LHCN-M2 (cell line): ENCODE measurements at places on chromosomes 4 and X.

GRCh38 chrX:39886282-39886681 is 211.5 kb downstream of the BCOR start:
- DNase-seq = no peak

GRCh38 chr4:183229397-183229796 is 90.7 kb downstream of the CLDN22 start:
- no peak for DNase-seq

- peak; percentile 9 for DNase-seq
Observed at GRCh38 chr4:20462426-20463175, 210.9 kb downstream of the SLIT2 start.

DNA sequence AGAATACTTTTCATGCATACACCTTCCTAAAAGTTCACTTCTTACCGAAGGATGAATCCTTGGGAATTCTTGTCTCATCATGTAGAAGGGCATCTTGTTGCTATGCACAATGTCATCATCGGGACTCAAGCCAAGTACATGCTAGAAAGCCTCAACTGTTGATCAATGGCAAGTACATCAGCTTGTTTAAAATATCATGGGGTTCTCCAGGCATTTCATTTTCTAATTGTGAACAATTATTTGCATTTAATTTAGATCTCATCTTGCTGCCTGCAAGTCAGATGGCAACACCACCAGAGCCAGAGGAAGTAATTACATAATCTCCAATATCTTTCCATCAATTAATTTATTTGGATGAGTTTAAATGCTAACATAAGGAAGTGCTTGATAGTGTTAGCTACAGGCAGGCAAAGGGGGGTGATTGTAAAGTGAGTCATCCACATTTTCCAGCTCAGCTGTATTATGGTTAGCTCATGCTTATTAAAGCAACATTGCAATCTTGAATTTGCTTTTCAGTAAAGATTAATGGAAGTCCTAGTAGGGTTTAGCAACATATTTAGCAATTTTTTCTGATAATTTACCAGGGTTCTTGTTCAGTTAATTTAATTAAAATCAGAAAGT is 356.5 kb downstream of the CBLL2 start:
- peak; percentile 39 for DNase-seq

- DNase-seq = peak; percentile 75
Observed at GRCh38 chr4:112448306-112449132, 67.5 kb downstream of the NEUROG2 start.

DNA sequence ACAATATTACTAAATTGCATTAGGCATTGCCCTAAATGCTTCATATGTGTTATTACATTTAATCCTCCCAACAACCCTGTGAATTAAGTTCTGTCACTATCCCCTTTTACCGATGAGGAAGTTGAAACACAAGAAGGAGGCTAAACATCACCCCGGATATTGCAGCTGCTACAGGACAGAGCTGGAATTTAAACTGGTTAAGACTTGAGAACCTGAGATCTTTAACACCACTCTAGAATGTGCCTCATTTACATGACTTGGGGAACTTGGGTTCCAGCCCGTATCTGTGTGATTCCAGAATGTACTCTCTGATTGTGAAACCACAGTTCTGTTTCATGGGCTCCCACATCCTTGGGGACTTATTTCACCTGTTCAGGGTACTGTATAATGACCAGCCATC is 165.1 kb upstream of the PPARGC1A start:
- peak; percentile 46 for DNase-seq

DNA sequence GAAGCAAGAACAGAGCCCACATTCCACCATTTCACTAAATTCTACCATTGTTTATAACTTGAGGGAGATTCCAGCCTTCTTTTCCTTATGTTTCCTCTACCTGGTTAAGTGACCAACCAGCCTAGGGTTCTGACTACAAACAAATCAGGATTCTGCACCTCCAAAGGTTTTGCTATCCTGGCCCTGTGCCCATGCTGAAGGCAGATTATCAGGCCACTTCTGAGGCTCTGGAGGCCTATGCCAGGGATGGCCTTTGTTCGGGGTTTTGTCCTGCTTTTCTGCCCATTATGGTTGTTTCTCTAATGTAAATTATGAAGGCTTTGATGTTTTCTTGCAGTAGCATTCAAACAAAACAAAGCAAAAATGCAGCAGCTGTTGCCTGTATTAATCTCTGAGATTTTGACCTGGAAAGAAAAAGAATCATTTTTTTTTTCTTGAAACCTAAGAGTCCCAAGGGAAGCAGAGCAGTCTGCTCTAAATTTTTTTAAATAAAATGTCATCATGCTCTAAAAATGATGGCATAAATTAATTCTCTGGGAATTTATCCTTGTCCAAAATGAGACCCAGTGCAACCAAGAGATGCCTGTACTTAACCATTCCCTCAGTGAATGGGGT is 55.6 kb downstream of the RNF150 start:
- peak; percentile 45 for DNase-seq

DNA sequence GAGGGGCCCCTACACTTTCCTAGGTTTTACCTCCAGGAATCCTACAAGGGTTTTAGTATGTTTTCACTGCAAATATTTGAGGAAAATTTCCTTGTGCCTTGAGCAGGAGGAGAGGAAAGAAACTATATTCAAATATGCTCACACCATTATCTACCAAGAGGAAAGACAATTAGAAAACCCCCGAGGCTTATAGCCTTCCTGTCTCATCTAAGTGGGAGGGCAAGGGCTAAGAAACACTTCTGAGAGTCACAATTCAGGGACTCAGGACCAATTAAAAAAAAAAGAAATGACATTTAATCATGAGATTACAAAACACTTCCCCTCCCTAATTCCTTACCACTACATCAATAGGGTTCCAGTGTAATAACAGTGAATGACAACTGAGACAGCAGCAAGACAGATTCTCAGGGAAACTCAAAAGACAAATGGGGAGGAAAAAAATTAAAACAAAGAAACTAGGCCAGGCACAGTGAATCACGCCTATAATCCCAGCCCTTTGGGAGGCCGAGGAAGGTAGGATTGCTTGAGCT is 45.6 kb downstream of the ATRX start:
- DNase-seq = no peak

DNA sequence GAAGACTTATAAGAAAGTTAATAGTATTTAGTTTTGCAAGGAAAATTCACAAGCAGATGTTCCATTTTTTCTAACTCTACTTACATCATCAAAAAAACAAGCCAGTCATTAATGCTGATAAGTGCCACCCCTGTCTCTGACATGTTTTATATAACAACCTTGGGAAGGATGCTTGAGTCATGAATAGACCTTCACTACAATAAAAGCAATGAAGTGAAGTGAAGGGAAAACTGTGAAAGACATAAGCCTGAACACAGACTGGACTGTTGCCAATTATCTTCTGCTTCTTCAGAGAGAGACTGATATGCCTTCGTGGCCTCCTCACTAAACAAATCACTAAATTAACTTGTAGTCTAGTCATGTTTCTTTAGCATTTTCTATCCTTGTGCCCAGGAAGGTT is 353.2 kb downstream of the PDHA2 start:
- no peak for DNase-seq

GRCh38 chr4:164509951-164510350 is 244.0 kb upstream of the SMIM31 start:
- DNase-seq = peak; percentile 5

GRCh38 chr4:177220376-177220775 is 89.3 kb upstream of the NEIL3 start:
- peak; percentile 33 for DNase-seq

- DNase-seq = no peak
Observed at GRCh38 chr4:22412013-22412412, 103.9 kb downstream of the ADGRA3 start.

DNA sequence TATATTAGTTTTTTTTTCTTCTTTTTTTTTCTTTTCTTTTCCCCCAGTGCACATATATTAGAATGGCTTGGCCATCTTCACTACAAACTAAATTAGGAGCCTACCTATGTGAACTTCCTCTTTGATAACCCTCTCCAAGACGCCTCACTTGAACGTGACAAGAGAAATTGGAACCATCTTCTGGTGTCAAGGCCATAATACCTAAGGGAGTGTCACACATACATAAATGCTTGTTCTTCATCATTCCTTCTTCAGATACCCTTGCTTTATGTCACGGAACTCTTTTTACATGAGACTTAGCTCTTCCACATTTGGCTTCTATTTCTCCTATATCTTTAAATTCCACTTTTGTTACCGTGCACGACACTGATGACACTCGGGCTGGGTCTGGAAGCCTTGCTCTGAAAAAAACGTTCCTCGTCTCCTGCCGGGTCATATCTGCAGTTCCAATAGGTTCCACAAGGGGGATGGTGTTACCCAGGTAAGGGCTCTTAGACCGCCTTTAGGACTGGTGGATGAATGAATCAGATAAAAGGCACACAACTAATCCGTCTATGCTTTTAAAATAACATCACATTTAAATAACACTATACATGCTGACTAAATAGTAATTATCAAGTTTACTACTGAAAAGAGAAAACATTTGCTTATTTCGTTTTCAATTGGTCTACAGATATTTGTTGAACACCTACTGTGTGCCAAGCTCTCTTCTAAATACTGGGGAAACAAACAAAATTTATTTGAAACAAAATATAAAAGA is 19.9 kb downstream of the DGAT2L6 start:
- DNase-seq = peak; percentile 51

- no peak for DNase-seq
Observed at GRCh38 chr4:52299120-52299519, 248.0 kb downstream of the SPATA18 start.

DNA sequence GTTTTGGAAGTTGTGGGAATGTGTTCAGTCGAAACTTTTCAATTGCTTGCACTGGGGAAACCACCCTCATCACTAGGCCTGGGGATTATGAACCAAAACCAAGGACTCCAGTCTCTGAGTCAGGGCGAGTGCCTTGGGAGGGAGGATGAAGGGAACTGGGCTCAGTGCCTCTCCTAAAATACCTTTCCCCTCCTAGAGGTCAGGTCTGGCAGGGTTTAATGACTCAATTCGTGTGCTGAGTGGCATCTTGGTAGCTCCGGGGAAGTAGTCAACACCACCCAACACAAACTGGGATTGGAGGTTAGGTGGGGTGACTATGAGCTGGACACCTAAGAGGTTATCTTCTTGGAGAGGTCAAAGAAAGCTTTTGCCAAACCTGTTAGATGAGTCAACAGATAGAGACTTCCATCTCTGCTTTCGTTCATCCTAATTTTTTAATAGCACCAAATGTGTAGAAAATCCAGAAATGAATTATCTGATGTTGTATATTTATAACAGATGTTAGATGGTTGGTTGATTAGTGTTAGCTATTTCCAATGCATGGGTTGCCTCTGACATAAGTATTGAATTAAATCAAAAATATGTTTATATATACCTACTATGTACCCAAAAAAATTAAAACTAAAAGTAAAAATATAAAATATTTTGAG is 202.8 kb downstream of the SHROOM3 start:
- DNase-seq = no peak

DNA sequence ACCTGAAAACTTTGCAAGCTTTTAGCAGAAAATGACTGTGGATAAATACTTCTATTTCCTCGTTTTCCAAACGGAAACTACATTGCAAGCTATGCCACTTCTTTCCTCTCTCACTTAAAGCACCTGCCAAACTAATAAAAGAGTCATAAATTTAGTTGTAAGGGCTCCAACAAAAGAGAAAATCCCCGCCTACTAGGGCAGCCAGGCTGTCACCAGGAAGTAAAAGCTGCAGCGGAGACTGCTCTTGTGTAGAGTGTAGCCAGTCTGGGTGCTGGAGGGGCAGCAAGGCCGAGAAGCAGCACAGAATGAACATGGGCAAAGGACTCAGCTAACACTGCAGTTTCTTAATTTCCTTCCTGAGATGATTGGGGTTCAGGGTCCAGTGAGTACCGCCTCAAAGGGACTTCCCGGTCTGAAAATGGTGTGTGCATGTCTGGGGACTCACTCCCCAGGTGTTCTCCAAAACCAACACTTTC is 89.3 kb upstream of the MAML3 start:
- no peak for DNase-seq

DNA sequence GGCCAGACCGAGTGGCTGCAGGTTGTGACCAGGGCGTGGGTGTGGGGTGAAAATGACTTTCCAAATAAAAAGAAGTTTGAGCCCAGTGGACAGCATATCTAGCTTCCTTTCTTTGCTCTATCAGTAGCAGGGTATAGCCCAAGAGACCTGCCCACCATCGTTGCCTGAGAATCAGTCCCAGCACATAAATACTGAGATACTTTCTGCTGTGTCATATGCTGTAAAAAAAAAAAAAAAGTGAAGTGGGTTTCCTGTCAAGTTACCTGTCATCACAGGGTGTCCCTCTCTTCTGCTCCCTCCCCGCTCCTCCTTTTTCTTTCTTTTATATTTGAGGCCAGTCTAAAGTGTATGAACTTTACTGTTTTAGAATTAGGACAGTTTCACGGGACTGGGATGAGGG is 330.3 kb upstream of the BOD1L1 start:
- DNase-seq = no peak

- DNase-seq = no peak
Observed at GRCh38 chr4:149645790-149646189, 169.9 kb downstream of the IQCM start.

DNA sequence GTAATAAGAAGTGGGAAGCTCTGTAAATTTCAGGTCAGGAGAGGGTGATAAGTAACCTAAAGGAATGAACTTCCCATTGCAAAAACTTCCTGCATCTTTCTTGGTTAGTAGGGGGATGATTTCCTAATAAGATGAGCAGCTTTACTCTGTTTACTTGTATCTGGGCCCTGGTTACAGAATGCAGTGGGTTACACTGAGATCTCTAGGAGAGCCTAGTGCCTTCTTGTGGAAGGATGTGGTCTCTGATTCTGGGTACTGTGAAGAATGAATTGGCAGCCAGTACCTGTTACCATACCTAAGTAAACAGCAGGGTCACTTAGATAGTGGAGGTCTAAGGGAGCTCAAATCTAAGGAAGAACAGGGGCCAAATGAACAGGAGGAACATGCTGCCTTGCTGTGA is 320.6 kb downstream of the ARHGAP10 start:
- no peak for DNase-seq

DNA sequence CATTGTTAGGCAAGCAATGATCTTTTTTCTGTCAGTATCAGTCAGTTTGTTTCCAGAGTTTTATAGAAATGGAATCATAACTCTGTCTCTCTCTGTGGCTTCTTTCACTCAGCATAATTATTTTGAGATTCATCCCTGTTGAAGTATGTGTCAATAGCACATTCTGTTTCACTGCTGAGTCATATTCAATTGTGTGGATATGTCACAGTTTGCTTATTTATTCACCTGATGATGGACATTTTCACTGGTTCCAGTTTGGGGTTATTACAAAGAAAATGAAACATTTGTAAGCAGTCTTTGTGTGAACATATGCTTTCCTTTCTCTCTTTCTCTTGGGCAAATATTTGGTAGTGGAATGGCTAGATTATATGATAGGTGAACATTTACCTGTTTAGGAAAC is 10.2 kb upstream of the ZNF718 start:
- peak; percentile 25 for DNase-seq

DNA sequence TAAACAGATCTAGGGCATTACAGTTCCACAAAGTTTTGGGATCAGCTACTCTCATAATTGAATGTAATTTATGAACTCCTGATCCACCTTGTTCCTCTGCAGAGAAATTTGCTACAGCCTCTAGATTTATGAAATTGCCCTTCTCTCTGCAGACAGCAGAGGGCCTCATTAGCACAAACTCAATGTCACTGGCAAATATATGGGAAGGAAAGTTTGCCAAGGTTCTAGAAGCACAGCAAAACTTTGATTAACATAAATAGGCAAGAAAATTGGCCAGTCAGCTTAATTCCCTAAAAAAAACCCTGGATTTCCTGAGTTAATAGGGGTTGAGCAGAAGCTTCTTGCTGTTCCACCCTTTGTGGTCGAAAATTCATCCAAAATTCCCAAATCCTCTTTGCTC is 31.5 kb downstream of the PRPS1 start:
- peak; percentile 52 for DNase-seq

GRCh38 chr4:31328932-31329331 is 608.8 kb downstream of the PCDH7 start:
- DNase-seq = peak; percentile 3
